AG09319 (cell line): ENCODE measurements at places on chromosomes 7 and 10.

GRCh38 chr7:22406715-22407114 lies 49.8 kb upstream of the RAPGEF5 start:
- no peak for DNase-seq

GRCh38 chr10:129958629-129959543 lies 5.2 kb downstream of the EBF3 start:
- DNase-seq: no peak

- DNase-seq: no peak
Measured at GRCh38 chr7:147571436-147572185, 1019.0 kb upstream of the C7orf33 start.

DNA sequence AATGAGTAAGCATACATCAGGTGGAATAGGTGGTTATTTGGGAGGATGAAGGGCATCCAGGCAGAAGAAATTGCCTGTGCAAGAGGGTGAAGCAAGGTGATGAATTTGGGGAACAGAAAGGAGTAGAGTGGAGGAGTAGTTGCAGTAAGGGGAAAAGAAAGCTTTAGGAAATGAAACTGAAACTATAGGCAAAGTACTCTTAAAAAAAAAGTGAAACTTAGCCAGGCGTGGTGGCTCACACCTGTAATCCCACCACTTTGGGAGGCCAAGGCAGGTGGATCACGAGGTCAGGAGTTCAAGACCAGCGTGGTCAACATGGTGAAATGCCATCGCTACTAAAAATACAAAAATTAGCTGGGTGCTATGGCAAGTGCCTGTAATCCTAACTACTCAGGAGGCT lies 17.6 kb downstream of the NUP205 start:
- DNase-seq: no peak
